Panc1 (cell line): ENCODE measurements at places on chromosomes 16 and 17. TPM values are rescaled to one million over a fixed set of nuclear protein-coding genes. Genes with fewer than 3 reads are reported as not detected.

Gene TTLL6
- total RNA-seq: 2.5 TPM

Gene TAT
- 0.49 TPM for total RNA-seq

Gene CACNG5
- 0.21 TPM for total RNA-seq

Gene APOBR
- total RNA-seq: 0.13 TPM

Gene PIK3R6
- not detected for total RNA-seq

Gene OR1A1
- not detected for total RNA-seq

Gene ITGAX
- 0.49 TPM for total RNA-seq

Gene KIF2B
- total RNA-seq: not detected

Gene GP2
- total RNA-seq: 5.8 TPM

Gene PRR29
- 0.10 TPM for total RNA-seq

Gene KCNJ2
- total RNA-seq: 1.5 TPM

Gene NPTX1
- 1.1 TPM for total RNA-seq

Gene PPP1R9B
- total RNA-seq: 114 TPM

Gene PTX4
- not detected for total RNA-seq
